Stimulated activated CD4-positive, alpha-beta T cell treated with anti-CD3 and anti-CD28 coated beads, TNF-alpha, amount 100 ng/mL, for 24 hours (primary cell): ENCODE measurements at places on chromosomes 3 and 15.
A peak's percentile ranks its signal among the peaks of the same experiment; 100 is the strongest.

GRCh38 chr15:63156755-63157117, 541 bp downstream of the RPS27L start:
- no peak for DNase-seq

DNA sequence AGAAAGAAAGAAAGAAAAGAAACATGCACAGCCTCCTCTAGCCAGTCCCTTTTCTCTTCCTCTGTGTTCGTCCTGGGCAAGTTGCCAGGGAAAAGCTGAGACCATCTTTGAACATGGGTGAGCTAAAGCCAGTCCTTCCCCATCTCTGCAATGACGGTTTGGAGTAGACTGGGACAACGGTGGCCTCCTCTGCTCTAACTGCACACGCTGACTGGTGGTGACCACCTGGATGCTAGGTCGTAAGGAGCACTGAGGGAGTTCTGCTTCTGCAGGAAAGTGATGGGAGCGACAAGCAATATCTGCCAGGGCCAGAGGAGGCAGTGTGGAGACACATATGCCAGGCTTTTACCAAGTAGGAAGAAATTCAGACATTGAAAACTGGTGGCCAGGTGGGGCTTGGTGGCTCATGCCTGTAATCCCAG, 111.7 kb downstream of the NUP210 start:
- peak; percentile 27 for DNase-seq

DNA sequence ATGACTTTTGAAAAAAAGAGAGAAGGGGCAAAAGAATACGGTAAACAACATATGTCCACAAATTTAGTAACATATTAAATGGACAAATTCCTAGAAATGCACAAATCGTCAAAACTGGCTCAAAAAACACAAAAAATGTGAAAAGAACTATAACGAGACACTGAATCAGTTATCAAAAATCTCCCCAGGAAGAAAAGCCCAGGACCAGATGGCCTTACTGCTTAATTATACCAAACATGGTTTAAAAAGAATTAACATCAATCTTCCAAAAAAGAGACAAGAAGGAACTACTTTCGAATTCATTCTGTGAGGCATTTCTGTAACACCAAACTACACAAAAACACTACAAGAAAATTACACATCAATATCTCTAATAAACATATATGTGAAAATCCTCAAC, 117.4 kb downstream of the STAG1 start:
- DNase-seq: no peak

DNA sequence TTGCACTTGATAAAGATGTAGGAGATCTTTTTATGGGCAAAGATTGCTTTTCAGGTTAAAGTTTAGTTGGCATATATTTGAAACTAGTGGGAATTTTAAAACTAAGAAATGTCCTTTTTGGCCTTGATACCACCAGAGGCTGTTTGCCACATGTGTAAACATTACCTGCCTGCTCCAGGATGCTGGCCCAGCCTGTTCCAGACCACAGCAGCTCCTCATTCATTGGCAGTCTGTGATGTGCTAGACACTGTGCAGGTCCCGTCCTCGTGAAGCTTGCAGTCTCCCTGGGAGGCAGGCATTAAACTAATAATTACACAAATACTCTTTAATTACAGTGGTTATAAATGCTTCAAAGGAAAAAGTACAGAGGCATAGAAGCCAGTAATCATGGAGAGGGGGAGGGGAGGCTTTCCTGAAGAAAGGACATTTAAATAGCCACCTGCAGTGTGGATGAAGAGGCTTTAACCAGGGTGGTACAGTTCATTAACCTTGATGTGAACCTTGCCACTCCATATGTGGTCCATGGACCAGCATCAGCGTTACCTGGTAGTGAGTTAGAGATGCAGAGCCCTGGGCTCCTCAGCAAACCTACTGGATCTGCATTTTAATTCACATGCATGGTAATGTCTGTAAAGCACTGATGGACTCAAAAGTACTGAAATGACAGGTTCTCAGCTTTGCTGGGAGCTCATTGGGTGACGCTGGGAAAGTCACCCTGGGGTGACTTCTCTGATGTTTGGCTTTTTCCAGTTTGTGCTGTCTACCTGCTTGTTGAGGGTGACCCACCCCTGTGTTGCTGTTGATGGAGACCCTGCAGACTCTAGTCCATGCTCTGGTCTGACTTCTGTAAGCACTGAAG, 5.3 kb downstream of the ZNF710 start:
- no peak for DNase-seq

DNA sequence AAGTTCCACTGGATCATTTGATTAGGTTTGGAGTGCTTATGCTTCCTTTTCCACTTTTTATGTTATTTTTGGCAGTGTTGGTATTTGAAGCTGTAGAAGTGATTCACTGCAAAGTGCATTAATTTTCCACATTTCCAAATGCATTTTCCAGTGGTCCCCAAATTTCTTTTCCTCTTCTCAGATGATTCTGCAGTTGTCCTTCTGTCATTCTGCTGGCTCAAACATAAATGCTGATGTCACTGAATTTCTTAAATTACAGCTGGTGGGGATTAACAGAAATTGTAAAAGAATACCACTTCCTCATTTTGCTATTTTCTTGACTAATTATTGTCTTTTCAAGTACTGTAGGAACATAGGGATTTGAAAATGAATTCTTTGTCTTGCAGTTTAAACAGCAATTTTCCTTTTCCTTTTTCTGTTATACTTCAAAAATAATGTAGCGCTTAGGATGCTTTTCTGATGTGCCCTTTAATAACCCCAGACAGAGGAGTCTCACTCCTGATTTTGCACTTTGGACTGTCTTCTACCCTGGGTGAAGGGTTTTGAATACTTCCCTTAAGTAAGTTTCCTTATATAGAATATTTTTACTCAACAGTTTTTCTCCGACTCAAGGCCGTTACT, 25.0 kb downstream of the MITF start:
- no peak for DNase-seq

DNA sequence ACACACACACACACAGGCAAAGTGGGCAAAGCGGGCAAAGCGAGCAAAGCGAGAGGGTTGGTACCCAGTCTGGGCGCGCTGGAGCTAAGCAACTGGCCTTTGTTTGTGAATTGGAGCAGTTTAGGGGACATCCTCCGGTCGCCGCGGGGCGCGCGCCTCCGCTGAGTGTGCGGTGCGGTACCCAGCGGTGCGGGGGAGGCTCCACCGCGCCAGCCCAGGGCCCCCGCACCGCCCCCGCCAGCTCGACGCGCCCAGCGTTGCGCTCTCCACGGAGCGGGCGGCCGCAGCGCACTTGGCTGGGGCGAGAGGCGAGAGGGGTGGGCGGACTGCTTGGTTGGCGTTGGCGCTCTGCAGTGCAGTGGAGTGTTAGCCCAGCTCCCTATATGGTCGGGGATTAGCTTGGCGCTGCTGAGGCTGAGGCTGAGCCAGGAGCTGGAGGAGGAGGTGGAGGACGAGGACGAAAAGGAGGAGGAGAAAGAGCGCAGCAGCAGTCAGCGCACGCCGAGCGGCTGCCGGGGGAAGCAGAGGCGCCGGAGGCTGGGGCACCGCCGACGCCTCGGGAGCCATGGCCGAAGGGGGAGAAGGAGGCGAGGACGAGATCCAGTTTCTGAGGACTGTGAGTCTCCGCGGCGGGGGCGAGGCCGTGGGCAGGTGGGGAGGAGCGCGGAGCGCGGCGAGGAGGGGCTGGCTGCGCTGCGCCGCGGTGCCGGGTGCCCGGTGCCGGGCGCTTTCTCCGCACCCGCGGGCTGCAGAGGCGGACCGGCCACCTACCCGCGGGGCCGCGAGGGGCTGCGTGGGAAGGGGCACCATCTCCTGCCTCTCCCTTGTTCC, at the start of gene RYR3:
TSS of gene RYR3 (plus strand) at position 487 of the 831 bp plus-strand sequence. CDS start at position 566, 79 bp downstream.
- no peak for DNase-seq

DNA sequence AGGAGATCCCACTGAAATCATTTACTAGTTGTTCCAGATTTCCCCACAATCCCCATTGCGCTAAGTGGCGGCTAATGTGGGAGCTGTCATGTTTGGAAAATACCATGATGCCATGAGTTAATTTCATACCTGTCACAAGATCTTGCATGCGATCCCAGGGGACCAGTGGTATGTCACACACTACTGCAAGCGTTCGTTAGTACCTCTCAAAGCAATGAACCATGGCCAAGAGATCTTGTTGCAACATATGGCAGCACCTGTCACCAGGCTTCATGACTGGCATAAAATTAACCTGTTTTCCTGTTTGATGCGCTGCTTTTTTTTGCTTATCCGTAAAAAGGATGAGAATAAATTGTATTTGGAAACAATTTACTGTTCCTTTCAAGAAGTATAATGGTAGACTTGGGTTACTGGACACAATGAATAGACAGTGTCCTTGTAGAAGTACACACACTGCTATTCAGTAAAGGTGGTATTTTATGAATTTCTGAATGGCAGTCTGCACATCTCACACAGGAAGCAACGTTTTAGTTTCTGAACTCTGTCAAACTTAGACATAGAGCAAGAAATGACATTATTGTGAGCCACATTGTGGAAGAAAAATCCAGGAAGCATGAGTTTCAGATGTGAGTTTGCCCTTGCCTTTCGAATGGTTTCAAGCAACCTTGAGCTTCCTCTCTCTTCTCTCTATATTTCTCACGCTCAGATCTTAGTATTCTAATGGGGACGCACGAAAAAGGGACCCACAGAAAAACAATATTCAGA, 81.9 kb downstream of the CHL1 start:
- DNase-seq: no peak

GRCh38 chr15:95937128-95937528, 393.4 kb upstream of the NR2F2 start:
- no peak for DNase-seq
